ENCODE measurements at places on chromosomes 1 and 21.

DNA sequence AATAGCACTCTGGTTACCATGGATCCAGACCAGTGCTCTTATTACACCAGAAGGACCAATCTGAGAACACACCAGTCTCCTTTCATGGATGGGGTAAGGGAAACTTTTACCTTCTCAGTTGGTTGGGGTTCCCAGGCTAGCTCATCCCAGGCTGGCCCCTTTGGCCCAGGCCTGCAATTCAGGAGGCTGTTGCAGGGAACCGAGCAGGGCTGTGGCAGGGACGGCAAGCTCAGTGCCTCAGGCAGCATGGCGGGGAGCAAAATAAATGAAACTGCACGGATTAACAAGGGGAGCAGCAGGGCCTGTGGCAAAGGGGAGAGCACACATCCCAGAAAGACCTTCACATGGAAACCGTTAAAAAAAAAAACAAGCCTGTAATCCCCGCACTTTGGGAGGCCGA lies 57.0 kb downstream of the DMRTB1 start:
- DNase-seq, result no peak

- no peak for DNase-seq
Observed at GRCh38 chr1:75630004-75630594, 19.2 kb upstream of the SLC44A5 start.

DNA sequence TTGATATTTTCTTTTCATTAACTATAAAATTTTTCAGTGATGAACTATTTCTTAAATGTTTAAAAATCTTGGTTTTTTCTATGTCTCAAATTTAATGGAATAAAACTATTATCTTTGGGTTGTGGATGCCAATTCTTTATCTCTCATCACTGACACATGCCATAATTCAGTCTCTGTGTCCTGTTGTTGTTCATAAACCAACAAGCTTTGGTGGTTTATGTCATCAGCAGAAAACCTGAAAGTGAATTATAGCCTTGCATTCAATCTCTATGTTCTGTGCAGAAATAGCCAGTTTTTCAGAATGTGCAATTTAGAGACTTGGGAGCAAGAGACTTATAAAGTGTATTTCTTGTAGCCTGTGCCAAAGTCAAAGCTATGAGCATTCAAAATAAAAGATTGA lies 462.6 kb upstream of the ADGRL4 start:
- DNase-seq, result no peak

DNA sequence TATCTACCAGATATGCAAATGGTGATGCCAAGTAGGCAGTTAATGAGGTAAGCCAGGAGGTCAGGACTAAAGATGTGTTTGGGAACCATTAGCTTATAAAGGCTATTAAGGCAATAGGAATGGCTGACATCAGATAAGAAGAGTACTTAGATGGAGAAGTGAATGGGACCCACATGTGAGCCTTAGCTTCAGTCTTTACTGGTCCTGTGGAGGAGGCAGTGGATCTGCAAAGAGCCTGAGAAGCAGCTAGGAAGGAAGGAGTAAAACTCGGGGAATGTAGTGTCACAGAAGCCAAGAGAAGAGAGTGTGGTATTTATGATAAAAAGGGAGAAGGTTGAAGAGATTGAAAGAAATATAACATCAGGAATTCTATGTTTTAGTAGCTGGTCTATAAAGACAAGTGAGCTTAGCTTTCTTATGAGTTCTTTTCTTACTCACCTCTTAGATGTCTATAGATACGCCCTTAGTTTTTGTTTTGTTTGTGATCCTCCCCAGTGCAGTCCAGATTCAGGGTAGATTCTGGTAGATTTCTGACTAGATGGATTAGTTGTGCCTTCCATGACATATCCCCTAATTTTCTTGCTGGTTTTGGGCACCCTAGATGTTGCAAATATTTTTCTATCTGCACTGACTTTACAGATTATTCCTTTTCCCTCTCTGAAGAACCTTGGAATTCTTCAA lies 39.4 kb downstream of the SLAMF6 start:
- no peak for DNase-seq

DNA sequence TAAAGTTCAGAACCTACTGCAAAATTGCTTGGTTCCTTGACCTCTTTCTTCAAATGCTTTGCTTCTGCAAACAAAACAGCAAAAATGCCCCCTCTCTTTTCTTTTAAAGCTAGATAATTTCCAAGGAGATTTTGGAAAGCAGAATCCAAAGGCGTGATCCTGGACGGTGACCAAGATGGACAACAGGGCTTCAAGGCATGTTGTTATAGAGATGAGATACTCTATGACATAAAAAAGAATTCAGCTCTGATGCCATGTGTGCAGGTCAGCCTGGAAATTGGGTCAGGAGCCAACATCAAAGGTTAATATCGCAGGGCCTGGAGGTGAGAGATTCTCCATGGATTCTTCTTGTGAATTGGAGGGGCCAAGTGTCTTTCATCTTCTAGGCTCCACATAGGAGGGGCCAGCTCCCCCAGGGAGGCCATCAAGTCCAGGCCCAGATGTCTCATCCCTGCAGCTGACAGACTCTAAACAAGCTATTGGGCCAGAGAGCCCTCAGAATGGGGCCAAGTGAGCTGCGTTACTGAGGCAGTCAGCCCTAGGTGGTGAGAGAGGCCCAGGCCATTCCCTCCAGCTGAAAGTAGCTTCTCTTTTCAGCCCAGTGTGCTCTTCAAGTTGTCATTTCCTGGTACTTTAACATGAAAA lies 45.5 kb downstream of the NMNAT2 start:
- DNase-seq, result no peak

- no peak for DNase-seq
Observed at GRCh38 chr1:184019069-184019468, 18.5 kb downstream of the COLGALT2 start.

- DNase-seq, result no peak
Observed at GRCh38 chr21:28871388-28872010, 121.2 kb downstream of the LTN1 start.

GRCh38 chr1:160401487-160401805 lies 1.1 kb downstream of the VANGL2 start:
- DNase-seq, result no peak

DNA sequence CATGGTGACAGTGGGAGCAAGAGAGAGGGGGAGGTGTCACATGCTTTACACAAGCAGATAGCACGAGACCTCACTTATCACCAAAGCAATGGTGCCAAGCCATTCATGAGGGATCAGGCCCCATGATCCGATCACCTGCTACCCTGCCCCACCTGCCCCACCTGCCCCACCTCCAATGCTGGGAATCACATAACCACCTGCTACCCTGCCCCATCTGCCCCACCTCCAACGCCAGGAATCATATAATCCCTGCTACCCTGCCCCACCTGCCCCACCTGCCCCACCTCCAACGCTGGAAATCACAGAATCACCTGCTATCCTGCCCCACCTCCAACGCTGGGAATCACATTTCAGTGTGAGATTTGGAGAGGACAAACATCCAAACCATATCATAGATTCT lies 10.6 kb upstream of the AIRE start:
- DNase-seq, result no peak

DNA sequence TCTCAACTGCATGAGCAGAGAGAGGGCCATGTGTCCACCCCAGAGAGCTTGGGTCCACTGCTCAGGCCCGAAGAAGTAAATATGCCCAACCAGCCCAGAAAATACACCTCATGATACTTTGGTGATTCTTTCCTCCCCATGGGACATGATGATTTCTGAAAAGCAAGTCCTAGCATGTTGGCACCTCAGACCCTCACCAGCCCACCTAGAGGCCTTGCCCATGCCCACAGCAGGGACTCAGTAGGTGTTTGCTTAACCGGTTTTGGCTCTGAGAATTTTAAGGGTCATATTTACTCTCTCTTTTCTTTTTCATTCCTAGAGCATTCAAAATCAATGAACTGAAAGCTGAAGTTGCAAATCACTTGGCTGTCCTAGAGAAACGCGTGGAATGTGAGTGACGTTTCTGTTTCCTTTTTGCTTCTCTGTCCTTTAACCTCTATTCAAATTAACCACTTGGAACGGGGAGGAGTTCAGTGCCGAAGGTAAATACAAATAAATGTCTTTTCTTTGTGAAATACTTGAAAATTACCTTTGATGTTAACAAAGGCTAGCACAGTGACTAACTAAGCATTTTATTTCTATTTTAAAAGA lies 79.7 kb downstream of the PDE9A start:
- no peak for DNase-seq

- no peak for DNase-seq
Observed at GRCh38 chr1:1421907-1422464, 910 bp upstream of the ANKRD65 start.

- DNase-seq, result no peak
Observed at GRCh38 chr1:244011786-244012185, 39.3 kb upstream of the ZBTB18 start.

GRCh38 chr1:151693057-151693651 lies 23.4 kb downstream of the CELF3 start:
- DNase-seq, result no peak

DNA sequence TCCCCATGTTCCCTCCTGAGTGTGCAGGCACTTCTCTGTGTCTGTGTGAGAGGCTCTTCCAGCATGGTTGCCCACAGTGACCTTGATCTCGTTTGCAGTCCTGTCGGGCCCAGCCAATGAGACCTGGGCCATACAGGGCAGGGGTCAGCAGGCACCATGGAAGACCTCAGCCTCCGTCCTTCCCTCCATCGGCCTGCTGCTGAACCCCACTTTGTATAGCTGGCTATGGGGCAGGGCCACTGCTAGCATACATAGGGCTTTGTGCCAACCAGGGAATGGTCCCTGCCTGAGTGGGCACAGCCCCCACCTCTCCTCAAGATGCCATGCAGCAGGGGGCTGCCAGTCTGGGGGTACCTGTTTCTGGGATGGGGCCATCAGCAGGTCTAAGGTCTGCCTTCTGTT lies 3.8 kb downstream of the C1orf35 start:
- no peak for DNase-seq

- no peak for DNase-seq
Observed at GRCh38 chr1:96145492-96145891, 576.1 kb upstream of the PTBP2 start.

DNA sequence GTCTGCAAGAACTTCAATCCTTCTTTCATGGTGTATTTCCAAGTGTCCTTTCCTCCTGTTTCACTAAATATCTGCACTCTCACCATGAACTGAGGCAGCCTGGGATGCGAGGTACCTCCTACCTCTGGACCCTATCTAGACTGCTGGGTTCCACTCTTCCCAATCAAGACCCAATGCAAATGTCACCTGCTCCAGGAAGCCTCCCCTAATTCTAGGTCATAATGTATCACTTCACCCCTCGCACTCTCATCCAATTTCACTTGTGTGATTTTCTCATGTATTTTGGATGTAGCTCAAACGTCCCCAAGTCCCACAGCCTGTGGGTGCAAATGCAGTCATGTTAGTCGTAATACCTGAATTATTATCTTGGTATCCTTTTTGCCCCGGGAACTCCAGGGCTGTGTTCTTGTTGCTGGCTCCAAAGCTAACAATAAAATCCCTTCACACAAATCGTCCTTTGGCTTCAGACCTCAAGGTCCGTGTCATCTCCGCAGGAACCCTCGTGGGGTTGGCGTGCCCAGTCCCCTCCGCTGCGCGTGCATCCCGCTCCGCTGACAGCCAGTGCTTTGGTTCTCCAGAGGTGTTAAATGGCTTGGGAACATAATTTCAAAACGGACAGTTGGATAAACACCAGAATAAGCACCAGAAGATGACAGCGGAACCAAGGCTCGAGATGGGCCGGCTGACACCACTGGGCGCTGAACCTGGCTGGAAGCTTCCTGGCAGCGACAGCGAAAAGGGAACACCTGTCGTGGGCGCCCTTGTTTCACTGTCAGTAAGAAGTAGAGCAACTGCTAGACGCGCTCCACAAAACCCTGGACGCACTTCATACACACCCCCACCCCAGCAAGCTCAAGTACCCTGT lies 1.0 kb upstream of the BACH1 start:
- no peak for DNase-seq

DNA sequence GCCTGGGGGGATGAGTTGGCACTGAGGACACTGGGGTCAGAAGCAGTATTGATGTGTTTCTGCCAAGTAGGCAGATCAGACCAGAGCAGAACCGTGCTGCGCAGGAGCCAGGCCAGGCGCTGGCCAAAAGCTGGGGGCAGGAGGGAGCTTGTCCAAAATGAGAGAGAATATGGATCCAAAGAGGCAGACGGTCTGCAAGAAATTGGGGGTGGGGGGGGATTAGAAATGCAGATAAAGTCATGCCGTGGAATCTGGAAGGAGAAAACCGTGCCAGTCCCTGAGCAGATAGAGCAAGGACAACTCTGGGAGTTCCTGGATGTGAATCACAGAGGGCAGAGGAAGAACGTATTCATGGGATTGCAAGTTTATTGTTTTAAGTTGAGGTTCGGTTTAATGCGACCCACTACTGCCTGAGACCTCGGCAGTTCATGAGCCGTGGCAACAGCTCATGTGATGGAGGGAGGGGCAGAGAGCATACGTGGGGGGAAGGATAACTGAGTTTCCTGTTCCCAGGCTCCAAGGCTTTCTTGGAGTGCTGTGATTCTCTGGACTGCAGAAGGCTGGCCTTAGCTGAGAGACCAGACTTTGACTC lies 224.0 kb downstream of the FGGY start:
- no peak for DNase-seq

DNA sequence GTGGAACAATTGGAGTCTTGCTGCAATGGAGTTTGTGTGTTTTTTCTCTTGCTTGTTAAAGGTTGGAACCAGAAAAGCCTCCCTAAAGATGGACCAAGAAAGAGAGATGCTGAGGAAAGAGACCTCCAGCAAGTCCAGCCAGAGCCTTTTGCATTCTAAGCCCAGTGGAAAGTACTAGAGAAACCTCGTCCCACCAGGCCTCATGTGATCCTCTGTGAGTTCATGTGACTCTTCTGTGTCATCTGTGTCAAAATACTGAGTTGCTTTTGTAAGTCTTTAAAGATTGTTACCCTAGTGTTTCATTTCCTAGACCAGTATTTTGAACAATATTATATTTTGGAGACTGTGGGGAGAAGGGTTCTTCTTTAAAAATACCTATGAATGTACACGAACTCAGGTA lies 12.5 kb upstream of the EFHD2 start:
- no peak for DNase-seq

- DNase-seq, result no peak
Observed at GRCh38 chr1:53686091-53686964, 52.6 kb downstream of the GLIS1 start.

DNA sequence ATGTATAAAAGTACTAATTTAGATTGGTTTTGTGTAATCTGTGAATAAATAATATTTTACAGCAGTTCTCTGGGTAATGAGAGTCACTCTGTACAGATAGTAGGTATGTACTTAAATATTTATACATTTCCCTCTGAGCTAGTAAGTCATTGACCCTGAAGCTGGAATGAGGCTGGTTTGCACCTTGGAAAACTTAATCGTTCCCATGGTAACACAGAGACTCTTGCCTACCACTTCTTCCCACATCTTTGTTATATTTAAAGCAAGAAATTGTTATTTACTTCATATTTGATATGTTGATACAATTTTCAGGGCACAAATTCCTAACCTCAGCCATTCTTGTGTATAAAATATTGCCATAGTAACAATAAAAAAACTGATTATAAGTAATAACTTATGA lies 13.3 kb upstream of the DR1 start:
- DNase-seq, result no peak

DNA sequence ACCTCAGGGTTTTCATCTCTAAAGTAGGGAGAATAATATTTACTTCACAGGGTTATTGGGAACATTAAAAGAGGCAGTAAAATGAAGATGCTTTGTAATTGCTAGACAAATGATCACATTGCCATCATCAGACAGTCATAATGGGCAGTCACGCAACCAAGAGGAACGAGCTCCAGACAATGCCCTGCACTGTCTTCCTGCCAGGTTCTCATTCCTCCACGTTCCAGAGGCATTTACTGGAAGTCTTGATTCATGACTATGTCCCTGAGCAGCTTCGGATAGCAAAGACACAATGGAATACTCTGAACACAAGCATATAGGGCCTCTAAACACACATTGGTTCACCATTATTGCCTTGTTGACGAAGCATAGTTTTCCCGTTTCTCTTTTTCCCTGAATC lies 389.7 kb downstream of the NTNG1 start:
- no peak for DNase-seq

Data from stimulated activated CD8-positive, alpha-beta memory T cell treated with anti-CD3 and anti-CD28 coated beads, Interleukin-15, amount 100 ng/mL, for 1 hour (primary cell).